ENCODE measurements at places on chromosomes 4 and X.

DNA sequence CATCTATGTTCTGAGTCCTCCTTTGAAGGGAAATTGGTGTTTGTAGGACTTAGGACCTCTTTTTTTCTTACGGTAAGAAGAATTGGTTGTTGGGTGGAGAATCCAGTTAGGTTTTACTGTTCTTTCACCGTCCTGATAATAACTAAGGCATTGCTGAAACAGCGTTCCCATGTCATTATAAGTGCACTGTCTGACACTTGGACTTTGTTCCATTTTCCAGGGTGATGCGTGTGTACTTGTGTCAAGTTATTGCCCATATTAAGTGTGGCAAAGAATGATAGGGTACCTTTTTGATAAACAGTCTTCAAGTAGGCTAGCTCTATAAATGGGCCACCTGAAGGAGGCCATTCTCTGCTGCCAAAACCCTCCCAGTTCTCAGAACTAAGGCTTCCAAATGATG lies 119.7 kb downstream of the AASDH start:
- DNase-seq, result no peak

DNA sequence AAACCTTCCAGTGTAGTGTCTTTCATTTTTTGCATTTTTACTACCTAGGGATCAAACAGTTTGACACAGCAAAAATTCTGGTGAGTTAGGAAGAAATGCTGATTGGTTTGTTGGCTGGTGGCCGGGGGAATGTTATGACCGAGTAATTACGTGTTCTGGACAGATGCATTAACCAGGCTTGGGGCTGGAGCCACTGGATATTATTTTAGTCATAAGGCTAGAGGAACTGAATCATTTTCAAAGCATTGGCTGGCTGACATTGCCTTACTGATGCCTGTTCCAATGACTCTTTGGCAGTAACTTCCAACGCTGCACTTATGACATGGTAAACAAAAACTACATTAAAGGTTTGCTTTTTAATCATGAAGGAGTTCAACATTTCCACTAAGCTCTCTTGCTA lies 84.6 kb downstream of the FBXO8 start:
- DNase-seq, result no peak

DNA sequence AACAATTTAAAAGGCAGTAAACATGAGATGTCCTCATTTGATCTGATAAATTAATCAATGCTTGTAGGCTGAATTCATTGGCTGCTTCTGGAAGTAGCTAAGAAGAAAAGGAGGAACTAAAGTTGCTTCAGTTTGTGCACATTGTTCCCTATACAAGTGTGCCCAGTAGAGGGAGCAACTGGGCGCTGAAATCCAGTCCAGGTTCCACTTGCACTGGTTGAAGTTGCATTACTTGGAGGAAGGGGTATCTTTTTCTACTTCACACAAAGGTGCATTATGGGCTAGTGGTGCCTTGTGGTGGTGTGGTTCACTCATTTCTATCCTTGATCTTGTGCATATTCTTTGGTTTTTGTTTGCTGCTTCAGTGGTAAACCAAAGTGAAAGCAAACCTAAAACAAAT lies 67.9 kb upstream of the SOX3 start:
- DNase-seq, result peak; percentile 52

- DNase-seq, result peak; percentile 12
These were observed 35.3 kb upstream of the HGFAC start for GRCh38 chr4:3406431-3406830.

DNA sequence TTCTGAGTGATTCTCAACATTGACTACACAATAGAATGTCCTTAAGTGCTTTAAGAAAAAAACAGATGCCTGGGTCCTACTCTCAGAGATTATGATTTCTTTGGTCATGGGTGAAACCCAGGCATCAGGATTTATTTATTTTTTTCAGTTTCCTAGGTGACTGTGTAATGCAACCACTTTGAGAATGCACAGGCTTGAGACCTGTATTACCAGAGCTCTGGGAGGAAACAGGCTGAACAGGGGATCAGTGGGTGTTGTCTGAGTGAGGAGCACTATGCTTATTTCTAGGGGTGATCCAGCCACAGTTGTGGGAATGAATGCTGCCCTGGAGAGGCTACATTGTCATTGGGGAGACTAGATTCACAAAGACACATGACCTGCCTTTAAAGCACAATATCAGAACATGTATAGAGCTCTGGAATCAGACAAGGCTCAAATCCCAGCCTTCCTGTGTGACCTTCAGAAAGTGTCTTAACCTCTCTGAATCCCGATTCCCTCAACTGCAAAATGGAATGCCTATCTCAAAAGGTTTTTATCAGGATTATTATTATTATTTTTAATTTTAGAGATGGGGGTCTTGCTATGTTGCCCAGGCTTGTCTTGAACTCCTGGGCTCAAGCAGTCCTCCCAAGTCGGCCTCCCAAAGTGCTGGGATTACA lies 61.6 kb upstream of the PRPS1 start:
- DNase-seq, result no peak

- no peak for DNase-seq
These were observed 165.6 kb downstream of the PALLD start for GRCh38 chr4:168662297-168662984.

DNA sequence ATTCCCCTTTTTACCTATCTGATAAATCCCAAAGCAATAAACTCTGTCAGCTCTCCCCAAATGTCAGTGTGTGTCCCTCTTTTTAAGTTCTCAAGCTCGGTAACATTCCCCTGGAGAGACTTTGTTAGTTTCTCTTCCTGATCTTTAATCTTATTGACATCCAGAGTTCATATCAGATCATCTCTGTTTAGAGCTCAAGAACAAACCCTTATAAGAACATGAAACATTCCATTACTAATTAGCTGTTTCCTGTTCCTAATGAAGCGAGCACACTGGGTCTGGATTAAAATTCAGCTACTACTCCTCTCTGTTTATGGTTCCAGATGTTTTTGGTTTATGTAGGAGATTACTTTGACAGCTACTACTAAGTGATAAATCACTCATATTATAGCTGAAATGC lies 681.5 kb downstream of the DACH2 start:
- DNase-seq, result no peak

DNA sequence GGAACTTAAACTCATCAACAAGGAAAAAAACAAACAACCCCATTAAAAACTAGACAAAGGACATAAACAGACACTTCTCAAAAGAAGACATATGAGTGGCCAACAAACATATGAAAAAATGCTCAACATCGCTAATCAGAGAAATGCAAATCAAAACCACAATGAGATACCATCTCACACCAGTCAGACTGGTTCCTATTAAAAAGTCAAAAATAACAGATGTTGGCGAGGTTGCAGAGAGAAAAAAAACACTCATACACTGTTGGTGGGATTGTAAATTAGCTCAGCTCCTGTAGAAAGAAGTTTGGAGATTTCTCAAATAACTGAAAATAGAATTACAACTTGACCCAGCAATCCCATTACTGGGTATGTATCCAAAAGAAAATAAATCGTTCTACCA lies 28.7 kb downstream of the APLN start:
- no peak for DNase-seq

DNA sequence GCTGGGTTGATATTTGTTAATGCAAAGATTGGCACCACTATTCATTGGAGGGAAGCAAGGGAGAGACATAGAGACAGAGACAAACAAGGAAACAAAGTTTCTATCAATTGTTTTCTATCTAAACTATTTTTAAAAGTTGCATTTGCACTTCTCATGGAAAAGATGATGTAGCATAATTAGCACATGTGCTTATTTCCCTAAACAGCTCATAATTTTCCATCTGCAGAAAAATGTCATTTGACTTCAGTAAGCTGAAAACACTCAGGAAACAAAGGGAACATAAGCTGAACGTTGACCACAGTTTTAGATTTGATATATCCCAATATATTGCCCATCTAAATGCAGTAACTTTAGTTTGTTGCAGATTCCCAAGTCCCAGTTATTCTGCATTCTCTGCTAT lies 18.5 kb upstream of the SPP1 start:
- no peak for DNase-seq

GRCh38 chr4:131258361-131258760 lies 1890.7 kb upstream of the PCDH10 start:
- DNase-seq, result no peak

DNA sequence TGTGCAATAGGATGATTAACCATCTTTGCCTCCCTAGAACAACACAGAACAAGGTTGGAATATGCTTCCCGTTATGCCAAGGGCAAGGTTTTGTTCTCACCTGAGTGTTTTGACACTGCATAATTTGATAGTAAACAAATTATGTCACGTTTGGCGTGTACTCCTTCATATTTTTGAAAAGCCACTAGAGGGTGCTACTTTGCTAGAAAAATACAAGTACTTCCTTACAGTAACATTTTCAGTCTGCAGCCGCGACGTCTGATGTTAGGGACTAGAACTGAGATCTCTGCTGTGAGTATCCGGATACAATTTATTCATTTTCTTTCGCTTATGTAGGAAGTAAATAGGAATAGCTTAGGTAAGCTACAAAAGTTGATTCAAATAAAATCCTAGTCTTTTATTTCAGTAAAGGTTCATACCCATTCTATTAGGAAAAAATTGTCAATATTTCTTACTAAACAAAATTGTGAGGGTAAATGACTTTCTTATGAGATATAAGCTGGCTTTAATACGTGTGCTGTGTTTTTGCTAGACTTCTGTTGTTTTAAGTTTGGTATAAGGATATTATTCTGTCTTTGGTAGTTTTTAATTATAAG lies 181.1 kb upstream of the WDFY3 start:
- DNase-seq, result peak; percentile 35

DNA sequence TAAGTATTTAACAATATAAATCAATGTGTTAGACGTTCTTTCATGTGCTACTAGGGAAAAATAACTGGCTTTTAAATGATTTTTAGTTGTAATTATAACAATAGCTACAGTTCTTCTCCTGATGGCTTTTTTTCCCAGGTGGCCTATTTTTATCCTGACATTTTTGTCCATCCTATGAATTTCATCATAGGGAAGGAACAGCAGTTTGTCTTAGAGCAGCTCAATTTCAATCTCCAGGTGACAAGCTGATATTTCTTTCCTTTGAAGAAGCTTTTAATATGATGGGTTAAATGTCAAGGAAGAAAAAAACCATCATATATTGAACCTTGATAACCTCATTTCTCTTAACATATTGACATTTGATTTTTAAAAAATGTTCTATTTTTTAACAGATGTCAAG lies 163.0 kb upstream of the AGA start:
- no peak for DNase-seq

DNA sequence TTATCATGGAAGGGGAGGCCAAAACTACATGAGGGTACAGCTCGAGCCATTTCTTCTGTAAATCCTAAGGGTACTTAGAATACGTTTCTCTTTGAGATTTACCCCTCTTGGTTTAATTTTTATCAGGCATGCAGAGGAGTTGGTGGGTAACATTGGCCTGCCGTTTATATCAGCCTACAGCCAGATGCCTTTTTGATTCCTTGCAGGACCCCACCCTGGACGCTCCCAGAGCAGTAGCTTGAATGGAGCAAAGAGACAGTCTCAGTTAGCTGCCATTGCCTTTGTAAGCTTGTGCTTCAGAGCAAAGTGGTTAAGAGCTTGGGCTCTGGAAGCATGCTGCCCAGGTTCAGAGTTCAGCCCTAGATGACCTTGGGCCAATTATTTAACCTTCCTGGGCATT lies 9.0 kb downstream of the DOCK11 start:
- DNase-seq, result no peak

Measured in H9 (cell line).